ENCODE measurements at places on chromosomes 3 and 15.

DNA sequence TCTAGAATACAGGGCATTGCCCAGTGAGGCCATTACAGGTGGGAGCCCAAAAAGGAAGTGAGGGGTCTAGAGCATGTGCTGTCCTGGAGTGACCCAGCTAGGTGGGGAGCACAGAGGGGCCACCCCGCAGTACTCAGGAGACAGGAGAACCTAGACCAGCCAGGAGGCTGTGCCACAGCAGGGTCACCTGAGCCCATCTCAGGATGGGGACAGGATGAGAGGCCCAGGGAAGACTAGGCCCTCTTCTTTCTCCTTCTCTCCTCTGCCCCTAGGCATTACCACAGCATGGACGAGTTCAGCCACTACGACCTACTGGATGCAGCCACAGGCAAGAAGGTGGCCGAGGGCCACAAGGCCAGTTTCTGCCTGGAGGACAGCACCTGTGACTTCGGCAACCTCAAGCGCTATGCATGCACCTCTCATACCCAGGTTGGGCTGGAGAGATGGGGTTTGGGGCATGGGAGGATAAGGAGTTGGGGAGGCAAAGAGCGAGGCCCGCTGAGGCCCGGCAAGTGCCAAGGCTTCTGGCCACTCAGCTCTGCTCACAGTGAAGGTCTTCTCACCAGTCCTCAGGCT lies 20.6 kb downstream of the LOXL1 start:
- no peak for DNase-seq

GRCh38 chr15:69265347-69265955 lies 33.3 kb upstream of the PAQR5 start:
- DNase-seq = no peak

DNA sequence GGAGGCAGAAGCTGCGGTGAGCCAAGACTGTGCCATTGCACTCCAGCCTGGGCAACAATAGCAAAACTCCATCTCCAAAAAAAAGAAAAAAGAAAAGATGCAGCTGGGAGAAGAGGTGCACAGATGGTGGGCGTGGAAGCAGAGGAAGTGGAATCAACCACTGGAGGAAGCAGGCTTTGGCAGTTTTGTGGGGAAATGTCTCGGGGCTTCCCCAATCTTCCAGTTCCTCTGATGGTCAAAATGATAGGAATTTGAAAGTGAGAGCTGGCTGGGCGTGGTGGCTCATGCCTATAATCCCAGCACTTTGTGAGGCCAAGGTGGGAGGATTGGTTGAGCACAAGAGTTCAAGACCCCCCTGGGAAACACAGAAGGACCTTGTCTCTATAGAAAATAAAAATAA lies 48.1 kb upstream of the SMAD3 start:
- no peak for DNase-seq

- no peak for DNase-seq
Measured at GRCh38 chr3:125289429-125289981, 77.0 kb upstream of the SLC12A8 start.

DNA sequence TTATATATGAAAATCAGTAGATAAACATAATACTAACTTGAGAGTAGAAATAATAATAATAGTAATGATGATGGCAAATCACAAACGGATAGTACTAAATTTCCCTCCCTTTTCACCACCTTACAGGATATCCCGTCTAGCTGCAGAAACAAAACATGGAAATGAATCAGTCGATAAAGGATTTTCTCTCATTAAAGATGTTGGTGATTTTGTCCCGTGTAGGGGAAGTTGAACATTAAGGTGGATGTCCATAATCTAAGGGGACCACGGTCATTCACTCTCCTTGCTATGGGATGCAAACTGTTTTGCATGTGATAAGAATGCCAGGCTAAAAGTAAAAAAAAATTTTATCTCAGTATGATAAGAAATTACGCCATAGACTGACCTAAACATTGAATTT lies 1027.7 kb upstream of the NR2F2 start:
- DNase-seq = no peak

DNA sequence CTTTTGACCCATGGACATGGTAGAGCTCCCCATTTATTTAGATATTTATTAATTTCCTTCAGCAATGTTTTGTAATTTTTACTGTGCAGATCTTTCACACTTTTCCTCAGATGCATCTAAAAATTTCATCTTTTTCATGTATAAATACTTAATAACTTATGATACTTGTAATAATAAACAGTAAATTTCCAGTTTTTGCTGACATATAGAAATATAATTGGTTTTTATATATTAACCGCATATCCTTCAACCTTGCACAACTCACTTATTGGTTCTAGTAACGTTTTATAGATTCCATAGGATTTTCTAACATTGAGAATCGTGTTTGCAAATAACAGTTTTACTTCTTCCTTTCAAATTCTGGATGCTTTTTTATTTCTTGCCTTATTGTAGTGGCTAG lies 3.5 kb upstream of the ZNF621 start:
- no peak for DNase-seq

- no peak for DNase-seq
Measured at GRCh38 chr3:174100744-174101143, 703.2 kb downstream of the NLGN1 start.

GRCh38 chr15:80709542-80709941 lies 14.4 kb downstream of the ABHD17C start:
- DNase-seq = no peak

DNA sequence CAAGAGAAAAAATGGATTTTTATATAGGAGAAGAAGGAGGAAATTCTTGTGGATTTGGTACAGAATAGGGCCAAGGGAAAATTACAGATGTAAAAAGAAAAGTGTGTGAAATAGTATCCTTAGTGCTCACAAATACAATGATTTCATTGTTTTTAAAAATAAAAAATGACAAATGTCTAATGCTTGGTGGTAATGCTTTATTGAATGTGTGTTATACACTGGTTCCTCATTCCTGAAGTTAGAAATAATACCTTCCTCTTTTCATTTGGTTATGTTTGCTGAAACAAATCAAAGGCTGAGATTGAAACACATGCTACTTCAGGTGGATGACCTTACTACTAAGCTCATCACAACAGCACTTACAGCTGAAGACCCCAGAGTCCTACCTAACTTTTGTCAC lies 37.7 kb upstream of the CCR2 start:
- DNase-seq = no peak

GRCh38 chr3:114565216-114565615 lies 271.4 kb downstream of the TIGIT start:
- DNase-seq = no peak

- DNase-seq = no peak
Measured at GRCh38 chr3:13822871-13823585, 56.8 kb downstream of the WNT7A start.

DNA sequence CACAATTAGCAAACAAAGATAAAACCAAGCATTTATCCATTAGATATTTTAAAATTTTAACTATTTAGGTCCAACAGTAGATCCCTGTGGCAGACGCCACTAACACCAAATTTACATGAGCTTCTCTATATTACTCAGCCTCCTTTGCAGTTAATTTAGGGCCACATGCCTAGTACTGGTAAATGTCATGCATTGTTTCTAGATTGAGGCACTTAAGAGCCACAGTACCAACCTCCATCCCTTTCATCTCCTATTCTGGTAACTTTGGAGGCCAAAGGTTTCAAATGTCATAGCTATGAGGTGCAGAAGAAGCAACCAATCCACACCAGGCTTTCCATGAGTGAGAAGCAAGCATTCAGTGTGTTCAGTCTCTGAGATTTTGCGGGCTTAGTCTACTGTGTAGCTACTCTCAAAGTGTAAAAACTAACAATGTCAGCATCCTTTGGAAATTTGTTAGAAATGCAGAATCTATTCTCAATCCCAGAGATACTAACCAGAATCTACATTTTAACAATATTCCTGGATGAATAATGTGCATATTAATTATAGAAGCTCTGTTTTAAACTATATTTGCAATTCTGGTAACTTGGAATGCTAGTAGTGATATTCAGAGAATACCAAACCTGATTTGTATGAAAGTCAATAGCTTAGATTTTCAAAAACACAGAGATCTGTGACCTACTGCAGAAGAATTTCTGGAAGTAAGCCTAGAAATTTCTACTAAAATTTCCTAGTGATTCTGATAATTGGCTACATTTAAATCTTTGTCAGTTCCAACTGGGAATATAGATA lies 206.3 kb upstream of the CD96 start:
- DNase-seq = no peak

- DNase-seq = no peak
Measured at GRCh38 chr3:10561162-10561945, 56.0 kb upstream of the ATP2B2 start.

- DNase-seq = no peak
Measured at GRCh38 chr15:94480289-94480834, 249.0 kb downstream of the MCTP2 start.

- no peak for DNase-seq
Measured at GRCh38 chr3:69563981-69564380, 175.3 kb upstream of the MITF start.

GRCh38 chr15:26394801-26395200 lies 378.1 kb downstream of the GABRB3 start:
- DNase-seq = no peak

DNA sequence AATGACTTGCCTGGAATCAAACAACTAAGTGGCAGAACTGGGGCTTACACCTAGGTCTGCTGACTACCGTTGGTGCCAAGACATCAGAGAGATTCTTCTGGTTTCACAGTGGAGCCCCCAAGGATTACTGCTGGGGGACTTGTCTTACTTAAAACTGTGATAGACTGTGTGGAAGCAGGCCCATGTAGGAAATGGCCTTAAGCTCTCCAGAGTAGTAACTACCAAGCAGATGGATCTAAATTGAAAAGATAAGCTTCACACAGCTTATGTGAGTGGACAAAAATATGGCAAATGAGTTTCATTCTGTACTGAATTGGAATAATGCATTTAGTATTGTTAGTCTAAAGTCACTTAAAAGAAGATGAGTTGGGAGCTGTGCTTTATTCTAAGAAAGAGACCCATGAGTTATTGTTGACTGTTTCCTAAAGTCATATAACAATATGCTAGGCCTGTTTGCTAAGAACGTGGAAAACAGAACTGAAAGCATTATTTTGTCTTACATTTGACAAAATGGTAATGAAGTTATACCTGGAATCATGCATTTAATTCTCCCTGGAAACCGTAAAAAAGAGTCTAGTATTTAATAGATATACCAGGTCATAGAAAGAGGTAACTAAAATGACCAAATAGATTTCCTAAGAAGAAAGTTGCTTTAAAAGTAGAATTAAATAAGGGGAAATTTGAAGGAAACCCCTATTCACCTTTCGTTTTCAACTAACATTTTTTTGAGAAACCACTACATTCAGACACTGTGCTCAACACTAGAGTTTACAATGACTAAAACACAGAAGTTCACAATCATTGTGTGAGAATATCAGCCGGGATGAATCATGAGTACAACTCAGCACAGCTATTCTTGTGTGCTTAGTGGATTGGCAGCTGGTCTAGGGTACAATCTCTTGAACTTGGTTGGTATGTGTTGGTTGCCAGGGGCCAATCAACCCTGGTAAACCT lies 13.0 kb upstream of the MAPK6 start:
- DNase-seq = no peak

- DNase-seq = no peak
Measured at GRCh38 chr3:88141458-88142083, 8.2 kb upstream of the C3orf38 start.

DNA sequence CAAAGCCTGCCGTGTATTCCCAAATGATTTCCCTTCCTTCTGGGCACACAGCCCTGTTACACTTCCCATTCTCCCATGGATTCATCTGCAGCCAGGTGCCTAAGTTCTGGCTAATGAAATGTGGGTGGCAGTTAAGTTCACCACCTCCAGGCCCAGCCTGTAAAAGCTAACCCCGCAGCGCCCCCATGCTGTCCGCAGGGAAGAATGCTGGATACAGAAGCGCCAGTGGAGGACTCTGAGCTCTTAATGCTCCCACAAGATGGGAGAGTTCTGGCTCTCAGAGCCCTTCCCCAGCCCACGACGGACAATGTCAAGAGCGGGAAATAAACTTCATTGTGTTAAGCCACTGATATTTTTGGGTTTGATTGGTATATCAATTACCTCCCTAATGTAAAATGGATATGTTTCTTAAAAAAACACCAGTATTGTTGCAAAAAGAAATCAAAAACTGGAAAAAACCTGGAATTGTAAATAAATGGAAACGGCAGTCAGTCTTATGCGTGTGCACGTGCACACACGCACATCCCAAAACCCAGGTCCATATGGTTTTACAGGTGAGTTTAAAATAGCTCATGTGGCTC lies 37.7 kb upstream of the FGD5 start:
- no peak for DNase-seq

GRCh38 chr3:45962033-45962432 lies 18.8 kb downstream of the CXCR6 start:
- no peak for DNase-seq

DNA sequence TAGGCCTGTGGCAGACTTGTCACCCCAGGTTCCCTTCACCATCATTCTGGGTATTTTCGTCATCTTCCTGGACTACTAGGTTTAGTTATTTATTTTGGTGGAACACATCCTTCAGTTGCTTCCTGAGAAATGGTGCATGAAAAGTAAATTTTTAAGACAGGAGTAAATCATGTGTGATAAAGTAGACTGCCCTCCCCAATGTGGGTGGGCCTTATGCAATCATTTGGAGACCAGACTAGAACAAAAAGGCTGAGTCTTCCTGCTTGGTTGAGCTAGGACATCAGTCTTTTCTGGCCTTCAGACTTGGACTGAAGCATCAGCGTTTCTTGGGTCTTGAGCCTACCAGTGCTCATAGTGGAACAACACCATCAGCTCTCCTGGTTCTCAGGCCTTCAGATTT lies 50.7 kb upstream of the SLC2A2 start:
- no peak for DNase-seq

DNA sequence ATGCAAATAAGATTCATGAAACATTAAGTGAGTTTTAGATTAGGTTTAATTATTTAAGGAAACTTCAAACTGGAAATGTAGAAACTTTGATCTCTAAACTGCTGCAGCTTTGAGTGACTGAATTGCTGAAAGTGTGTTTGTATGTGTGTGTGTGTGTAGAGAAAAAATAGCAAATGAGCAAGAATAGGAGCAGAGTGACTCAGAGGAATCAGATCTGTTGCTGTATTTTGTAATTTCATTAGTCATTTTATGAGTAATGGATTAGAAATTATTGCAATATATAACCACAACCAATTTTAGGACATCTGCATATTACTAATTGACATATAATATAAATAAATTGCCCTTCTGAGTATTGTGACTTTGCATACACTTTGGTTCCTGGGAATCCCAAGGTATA lies 52.8 kb upstream of the SLC9A9 start:
- no peak for DNase-seq

DNA sequence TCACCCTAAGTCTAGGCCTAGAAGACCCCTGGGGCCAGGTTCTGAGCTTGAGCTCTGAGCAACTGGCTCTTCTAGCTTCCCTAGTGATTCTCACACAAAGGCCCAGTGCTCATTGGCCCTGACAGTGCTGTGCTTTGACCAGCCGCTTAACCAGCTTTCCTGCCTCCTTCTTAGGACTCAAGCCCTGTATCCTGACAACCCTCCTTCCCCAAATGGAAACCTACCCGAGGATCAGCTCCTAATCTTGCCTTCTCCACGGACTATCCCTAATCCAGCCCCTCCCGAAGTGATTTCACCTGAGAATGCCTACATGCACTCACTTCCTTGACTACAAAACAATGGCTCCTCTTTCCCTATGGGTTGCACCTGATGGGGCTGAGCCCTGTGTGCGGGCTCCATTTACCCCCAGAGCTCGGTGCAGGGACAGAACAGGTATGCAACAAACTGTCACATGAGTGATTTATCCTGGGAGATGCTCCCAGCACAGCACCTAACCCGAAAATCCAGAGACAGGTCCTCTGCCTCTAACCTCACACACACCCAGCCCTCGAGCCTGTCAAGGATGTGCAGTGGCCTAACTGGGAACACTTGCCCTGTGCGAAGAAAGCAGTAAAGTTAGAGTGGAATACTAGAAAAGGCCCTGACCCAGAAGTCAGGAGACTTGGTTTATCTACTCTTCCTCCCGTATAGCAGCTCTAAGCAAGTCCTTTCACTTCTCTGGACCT lies 2.3 kb downstream of the MEGF11 start:
- DNase-seq = no peak
